ENCODE measurements at places on chromosomes 16 and 17.
A peak's percentile ranks its signal among the peaks of the same experiment; 100 is the strongest.

DNA sequence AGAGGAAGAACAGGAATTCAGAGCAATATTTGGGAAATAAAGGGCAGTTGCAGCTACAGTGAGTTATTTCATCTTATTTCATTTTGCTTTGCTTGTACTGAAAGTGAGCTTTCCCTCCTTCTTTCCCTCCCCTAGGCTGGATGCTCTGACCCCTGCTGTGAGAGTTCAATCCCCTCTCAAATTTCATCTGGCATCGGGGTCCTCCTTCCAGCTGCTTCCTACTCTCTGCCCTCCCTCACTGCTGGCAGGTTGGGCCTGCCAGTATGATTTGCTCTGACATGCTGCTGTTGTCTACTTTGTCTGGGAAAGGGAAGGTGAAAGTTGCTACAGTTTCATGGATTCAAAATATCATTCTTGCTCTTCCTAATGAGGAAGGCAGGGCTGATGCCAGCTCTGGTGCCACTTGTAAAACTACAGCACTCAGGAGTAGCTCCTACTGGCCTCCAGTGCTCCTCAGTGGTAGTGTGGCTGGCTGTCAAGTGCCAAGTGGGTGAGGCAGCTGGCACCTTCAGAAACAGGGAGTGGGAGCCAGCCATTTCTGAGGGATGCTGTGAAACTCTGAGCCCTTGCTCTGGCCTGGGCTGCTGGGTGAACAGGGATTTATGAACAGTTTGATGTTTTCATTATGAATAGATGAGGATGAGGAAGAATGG is 408.6 kb downstream of the HAPSTR1 start:
- no peak for DNase-seq

DNA sequence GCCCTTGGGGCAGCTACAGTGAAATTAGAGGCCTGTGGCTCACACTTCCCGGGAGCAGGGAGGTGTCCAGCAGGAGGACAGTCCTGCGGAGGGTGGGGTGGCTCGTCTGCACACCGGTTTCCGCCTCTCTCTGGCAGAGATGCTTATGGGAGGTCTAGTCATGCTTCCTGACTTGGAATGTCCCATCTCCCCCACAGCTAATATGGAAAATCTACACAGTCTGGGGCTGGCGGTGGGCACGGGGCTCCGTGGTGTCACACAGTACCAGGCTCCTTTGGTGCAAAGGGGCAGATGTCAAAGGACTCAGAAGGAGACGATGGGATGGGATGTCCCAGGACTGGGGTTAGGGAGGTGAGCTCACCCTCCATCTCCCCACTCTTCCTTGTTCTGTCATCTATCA is 44.1 kb upstream of the DOC2B start:
- no peak for DNase-seq

GRCh38 chr16:55502801-55503366 is 6.0 kb upstream of the LPCAT2 start:
- no peak for DNase-seq

DNA sequence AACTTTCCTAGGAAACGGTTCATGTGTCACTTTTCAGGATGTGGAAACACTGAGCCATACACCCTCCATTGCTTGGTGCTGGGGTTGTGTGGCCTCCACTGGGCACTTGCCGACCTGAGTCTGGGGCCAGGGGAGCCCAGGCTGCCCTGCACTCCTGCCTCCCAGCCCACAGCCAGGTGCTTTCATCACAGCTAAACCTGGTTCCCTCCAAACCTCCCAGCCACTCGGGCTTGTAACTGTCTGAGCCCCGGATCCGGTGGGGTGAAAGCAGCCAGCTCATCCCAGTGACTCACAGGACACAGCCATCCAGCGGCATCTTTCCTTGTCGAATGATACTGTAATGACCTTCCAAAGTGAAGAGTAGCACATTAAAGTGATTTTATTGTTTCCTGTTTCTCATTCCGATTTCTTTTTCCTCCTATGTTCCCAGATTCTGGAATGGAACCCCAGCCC is 19.8 kb downstream of the CARHSP1 start:
- DNase-seq: no peak

DNA sequence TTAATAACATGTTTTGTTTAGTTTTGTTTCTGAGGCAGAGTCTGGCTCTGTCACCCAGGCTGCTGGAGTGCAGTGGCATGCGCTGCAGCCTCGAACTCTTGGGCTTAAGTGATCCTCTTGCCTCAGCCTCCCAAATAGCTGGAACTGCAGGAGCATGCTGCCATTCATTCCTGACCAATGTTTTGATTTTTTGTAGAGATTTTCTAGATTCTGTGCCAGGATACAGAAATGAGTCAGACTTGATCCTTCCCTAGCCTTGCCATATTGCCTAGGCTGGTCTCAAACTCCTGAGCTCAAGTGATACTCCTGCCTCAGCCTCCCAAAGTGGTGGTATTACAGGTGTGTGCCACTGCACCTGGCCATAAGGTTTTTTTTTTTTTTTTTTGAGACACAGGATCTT is 17.7 kb downstream of the TAOK1 start:
- DNase-seq: no peak

DNA sequence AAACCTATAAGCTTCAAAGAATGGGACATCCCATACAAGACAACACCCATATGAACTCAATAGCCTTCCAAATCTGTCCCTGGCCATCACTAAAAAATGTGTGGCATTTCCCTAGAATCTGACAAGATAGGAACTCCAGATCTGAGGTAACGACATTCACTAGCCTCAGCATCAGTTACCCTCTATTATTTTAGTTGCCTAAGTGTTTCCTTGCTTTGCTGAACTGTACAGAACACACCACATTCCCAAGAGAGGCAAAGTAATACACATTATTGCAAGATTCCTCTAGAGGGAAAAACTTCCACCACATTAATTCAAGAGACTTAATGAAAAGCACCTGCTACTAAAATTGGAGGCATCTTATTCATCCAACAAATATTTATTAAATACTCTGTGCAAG is 5.0 kb downstream of the LSM12 start:
- DNase-seq: no peak

DNA sequence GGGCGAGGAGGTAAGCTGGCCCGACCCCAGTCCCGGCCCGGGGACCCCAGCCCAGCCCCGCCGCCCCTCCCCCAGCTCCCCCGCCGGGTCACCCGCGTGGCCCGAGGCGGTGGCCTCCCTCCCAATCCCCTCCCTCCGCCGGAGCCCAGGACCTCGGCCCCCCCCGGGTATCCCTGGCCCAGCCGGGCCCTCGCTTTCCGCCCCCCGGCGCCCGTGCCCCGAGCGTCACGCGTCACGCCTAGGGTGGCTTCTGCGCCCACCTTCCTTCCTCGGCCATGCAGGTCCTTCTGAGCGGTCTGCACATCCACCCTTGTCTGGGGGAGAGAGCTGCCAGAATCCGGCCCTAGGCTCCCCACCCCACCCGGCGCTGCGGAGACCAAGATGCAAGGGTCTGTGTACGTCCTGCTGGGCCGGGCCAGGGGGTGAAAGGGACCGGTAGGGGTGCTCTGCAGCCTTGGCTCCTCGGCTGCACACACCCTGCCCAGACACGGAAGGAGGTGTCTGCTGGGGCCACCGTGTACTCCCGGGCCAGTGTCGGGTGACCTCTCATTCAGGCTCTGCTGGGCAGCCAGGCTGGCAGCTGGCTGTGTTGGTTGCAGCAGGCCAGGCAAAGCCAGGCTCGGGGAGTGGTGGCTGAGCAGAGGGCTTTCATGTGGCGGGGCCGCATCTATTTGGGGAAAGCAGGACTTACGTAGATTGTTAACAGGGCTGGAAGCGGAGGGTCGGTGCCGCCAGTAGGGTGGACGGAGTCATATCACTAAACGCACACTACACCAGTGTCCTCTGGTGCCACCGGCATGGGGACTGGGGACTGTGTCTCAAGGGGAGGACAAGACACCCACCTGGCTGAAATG is 754 bp downstream of the RAB11FIP4 start:
- DNase-seq: no peak

DNA sequence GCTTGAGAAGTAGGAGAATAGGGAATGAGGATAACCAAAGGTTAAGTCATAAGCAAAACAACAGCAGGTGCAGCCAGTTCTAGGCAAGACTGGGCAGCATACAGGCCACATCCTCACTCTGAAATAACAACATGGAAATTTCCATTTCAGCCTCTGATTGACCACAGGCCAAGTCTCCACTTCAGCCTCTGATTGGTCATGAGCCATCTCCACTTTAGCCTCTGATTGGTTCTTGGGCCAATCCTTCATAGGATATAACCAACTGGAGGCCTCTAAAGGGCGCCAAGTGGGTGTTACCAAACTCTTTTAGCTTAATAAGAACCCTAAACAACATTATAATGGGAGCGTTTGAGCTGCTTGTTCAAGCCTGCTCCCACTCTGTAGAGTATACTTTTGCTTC is 512.0 kb downstream of the NPIPA7 start:
- DNase-seq: no peak

DNA sequence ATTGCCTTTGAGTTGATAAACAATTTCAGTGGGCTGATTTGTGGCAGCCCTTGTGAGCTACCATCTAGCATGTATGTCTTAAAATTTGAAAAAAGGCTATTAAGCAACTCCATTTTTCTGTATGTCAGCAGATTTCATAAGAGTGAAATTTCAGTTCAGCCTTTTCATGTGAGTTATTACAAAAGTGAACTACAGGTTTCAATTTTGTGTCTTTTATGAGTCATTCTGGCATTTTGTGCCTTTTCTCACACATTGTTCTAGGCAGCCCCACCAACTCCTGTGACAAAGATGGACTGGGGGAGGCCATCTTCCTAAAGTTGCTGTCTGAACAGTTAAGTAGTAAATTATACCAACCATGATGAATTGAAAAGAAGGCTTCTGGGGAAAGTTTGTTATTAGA is 52.1 kb downstream of the USP10 start:
- no peak for DNase-seq

- DNase-seq: no peak
Measured at GRCh38 chr17:79779084-79779529, 1.2 kb downstream of the CBX2 start.

DNA sequence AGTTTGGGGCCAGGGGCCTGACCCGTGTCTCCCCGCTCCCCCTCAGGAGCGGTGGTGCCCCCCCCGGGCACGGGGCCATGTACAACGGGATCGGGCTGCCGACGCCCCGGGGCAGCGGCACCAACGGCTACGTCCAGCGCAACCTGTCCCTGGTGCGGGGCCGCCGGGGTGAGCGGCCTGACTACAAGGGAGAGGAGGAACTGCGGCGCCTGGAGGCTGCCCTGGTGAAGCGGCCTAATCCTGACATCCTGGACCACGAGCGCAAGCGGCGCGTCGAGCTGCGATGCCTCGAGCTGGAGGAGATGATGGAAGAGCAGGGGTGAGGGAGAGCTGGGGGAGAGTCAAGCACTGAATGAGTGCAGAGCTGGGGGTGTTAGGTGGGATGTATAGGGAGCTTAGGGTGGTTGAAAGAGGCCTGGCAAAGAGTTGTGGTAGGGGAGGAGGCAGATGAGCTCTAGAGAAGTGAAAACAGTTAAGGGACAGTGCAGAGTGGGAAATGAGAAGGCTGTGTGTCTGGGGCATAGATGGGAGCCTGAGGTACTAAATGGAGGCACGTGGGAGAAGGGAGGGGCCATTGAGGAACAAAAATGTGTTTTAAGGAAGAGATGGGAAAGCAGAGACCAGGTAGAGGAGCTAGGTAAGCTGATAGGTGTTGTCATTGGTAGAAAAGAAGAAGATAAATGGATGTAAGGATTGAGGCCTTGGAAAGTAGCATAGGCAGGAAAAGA is 4.0 kb downstream of the SRRM2 start:
- DNase-seq: no peak

GRCh38 chr17:2020721-2021120 is 4.4 kb downstream of the RTN4RL1 start:
- no peak for DNase-seq

- no peak for DNase-seq
Measured at GRCh38 chr16:21175397-21175796, 16.9 kb downstream of the LDAF1 start.

- DNase-seq: no peak
Measured at GRCh38 chr17:76783146-76783545, 45.2 kb downstream of the MFSD11 start.

DNA sequence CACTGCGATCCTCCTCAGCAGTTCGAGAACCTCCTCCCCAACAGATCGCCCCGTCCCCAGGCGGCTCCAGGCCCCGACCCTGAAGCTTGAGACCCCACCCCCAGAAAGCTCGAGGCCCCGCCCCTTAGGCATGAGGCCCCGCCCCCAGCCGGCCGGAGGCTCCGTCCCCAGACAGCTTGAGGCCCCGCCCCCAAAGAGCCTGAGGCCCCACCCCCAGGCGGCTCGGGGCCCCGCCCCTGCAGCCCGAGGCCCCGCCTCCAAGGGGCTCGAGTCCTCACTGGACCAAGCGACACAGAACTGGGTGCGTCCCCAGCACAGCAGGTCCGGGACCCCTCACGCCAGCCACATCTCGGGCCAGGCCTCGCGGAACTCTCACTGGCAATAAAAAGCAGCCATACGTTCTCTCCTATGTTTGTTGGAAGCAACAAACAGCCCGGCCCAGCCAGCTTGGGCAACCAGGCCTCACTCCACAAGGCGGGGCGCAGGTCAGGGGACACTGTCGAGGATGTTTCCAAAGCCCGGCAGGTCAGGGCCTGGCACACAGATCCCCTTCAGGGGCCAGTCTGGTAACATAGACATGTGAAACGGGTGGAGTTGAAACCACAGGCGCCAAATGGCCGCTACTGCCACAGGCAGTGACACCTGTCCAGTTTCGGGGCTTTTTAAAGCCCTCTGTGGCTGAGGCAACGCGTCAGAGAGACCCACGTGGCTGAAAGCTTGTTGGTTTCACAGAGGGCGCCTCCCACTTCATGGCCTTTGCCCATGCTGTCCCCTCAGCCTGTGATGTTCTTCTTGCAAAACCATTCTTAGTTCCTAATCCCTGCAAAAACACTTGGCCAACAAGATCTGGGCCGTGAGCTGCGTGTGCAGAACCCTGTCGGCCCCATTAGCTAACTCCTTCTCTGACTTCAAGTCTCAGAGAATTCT is 224.2 kb downstream of the PARN start:
- DNase-seq: no peak

GRCh38 chr17:78315355-78316114 is 44.3 kb downstream of the SOCS3 start:
- peak; percentile 88 for DNase-seq

- DNase-seq: no peak
Measured at GRCh38 chr16:74219706-74220105, 76.9 kb upstream of the PSMD7 start.

DNA sequence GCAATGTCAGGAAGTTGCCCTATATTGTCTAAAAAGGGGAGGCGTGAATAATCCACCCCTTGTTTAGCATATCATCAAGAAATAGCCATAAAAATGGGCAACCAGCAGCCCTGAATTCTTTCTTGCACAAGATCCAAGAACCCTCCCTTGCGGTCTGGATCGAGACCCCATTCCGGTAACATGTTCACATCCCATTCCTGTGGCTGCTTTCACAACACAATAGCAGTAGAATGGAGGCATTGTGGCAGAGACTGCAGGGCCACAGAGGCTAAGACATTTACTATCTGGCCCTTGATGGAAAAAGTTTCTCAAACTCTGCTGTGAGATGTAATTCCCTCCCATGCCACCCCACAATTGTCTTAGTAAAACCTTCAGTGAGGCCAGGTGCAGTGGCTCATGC is 73.2 kb downstream of the RMI2 start:
- DNase-seq: no peak

All from omental fat pad (tissue), 4 donors.